ENCODE measurements at places on chromosomes 11 and 22.
A peak's percentile ranks its signal among the peaks of the same experiment; 100 is the strongest.

- no peak for DNase-seq
These were observed 11.5 kb downstream of the KIAA0930 start for GRCh38 chr22:45229181-45229580.

GRCh38 chr11:134413826-134414731 lies 2.0 kb upstream of the B3GAT1 start:
- peak; percentile 52 for DNase-seq

- no peak for DNase-seq
These were observed 9.2 kb downstream of the TCF20 start for GRCh38 chr22:42261296-42261695.

DNA sequence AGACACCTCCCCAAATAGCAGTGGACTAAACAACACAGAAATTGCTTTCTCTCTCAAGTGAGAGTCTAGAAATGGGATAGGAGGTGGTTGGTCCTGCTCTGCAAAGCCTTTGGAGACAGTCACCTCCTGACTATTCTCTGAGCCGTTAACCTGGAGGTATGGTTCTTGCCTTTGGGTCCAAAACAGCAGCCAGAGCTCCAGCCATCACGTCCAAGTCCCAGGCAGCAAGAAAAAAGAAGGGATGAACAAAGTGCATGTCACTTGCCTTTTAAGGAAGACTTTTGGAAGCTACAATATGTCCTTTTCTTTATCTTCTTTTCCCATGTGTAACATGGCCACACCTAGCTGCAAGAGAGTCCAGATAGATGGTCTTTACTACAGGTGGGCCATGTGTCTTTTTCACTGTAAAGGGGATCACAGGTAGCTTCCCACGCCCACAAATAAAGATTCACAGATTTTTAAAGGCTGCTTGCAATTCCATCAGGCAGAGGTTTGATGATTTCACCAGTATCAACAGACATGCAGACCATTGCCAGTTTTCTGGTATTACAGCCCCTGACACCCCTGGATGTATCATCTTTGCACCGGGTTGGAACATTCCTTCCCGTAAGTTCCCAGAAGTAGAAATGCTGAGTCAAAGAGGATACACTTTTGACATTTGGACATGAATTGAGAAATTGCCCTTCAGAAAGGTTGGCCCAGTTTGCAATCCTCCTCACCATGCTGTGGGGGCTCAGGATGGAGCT lies 66.0 kb downstream of the MYEOV start:
- no peak for DNase-seq

DNA sequence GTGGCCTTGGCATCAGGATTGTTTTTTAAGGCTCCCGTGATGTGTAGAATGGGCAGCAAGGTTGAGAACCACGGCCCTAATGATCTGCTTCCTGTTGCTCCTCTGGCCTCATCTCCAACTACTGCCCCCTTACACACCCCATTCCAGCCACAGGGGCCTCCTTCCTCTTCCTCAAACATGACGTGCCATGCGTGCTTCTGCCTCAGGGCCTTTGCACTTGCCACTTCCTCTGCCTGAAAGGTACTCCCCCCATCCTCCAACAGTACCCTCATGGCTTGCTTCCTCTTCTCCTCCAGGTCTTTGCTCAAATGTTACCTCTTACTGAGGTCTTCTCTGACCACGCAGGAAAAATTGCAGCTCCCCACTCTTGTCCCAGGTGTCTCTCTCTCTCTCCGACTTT lies 93.9 kb upstream of the CSNK2A3 start:
- no peak for DNase-seq

- no peak for DNase-seq
These were observed 12.2 kb upstream of the AP1B1 start for GRCh38 chr22:29400576-29400975.

- DNase-seq: no peak
These were observed 55.1 kb upstream of the SCUBE2 start for GRCh38 chr11:9146477-9146876.

GRCh38 chr11:20875889-20876288 lies 206.5 kb downstream of the NELL1 start:
- no peak for DNase-seq
